Renal cortex interstitium (tissue), 15 donors: ENCODE measurements at places on chromosomes 1 and 21. TPM values are rescaled to one million over a fixed set of nuclear protein-coding genes. Genes with fewer than 3 reads are reported as not detected.
A peak's percentile ranks its signal among the peaks of the same experiment; 100 is the strongest.

DNA sequence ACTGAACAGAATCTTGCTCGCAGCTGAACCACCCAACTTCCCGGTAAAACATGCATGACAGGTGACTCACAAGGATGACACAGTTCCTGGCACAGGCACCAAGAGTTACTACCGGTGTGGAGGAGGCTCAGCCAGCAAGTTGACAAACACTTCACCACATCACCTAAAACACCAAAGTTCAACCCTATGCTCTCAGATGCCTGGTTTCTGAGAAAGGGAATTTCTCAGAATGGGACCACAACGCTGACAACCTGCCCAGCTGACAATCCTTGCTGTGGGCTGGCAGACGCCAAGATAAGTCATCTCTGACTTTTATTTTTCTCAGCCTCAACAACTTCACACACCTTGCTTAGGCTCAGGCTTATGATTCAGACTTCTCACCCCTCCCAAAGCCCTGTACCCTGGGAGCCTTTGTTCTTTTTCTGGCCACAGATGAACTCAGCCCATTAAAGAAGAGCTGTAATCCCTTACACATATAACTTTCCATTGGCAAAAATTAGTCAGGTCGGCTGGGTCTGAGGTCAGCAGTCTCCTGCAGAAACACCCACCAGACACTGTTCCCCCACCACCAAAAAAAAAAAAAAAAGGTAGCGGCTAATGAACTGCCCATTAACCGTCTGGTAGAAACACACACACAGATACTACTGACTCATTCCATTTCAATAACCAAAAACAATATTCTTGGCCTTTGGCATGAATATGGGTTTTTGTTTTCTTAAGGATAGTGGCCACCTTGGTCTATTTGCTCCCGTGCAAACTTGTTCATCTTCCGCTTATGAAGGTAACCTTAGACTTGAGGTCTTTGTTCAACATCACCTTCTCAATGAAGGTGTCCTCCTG lies 10.8 kb upstream of the TIAM1 start:
- no peak for DNase-seq

Gene SYTL1
- 10.2 TPM for polyA plus RNA-seq

Gene DNTTIP2
- 86.6 TPM for polyA plus RNA-seq

Gene ZNF672
- polyA plus RNA-seq = 18.6 TPM

- DNase-seq = peak; percentile 13
Observed at GRCh38 chr1:19844731-19845495, 29.8 kb upstream of the RNF186 start.

DNA sequence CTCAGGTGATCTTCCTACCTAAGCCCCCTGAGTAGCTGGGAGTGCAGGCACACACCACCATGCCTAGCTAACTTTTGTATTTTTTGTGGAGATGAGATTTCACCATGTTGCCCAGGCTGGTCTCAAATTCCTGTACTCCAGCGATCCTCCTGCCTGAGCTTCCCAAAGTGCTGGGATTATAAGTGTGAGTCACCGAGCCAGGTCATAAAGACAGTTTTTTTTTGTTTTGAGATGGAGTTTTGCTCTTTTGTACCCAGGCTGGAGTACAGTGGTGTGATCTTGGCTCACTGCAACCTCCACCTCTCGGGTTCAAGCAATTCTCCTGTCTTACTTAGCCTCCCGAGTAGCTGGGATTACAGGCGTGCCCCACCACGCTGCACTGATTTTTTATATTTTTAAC lies 42.1 kb downstream of the KIF1B start:
- no peak for DNase-seq
